Vagina (tissue), 2 donors: ENCODE measurements at places on chromosomes 5 and 9. TPM values are rescaled to one million over a fixed set of nuclear protein-coding genes. Genes with fewer than 3 reads are reported as not detected.

DNA sequence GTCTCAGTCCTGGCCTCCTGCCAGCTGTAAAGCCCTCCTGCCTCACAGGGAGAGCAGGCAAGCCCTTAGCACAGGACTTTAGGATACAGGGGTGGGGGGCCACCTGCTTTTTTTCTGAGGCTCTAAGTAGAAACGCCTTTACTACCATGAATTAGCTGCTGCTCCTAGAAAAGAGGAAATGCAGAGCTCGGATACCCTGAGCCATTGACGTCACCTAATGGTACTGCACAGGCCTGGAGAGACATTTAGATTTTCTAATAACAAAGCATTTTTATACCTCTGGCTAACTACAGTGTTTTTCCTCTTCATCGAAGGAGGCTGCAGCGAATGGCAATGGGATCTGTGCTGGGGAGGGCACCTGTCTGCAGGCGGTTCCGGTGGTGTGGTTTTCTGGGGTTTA lies 137.0 kb downstream of the WDR41 start:
- H3K4me1 ChIP-seq = peaks cover 14% of the 10 kb centered on the region
- H3K27me3 ChIP-seq = no peaks in the 10 kb centered on the region
- no peak overlapping the region for H3K27ac ChIP-seq
- H3K36me3 ChIP-seq = no peaks in the 10 kb centered on the region
- no peak for DNase-seq
- no peak overlapping the region for H3K4me3 ChIP-seq

- H3K27me3 ChIP-seq = no peaks in the 10 kb centered on the region
- no peak overlapping the region for H3K4me3 ChIP-seq
- peaks cover 10% of the 10 kb centered on the region for H3K4me1 ChIP-seq
- H3K36me3 ChIP-seq = no peaks in the 10 kb centered on the region
- H3K27ac ChIP-seq = no peak overlapping the region
Observed at GRCh38 chr9:4146293-4146692, 153.6 kb downstream of the GLIS3 start.

Gene SPATA31E1
- not detected for total RNA-seq

Gene ZNF622
- 19.4 TPM for total RNA-seq

GRCh38 chr9:8809741-8810140 lies 1010.2 kb upstream of the DMAC1 start:
- H3K27ac ChIP-seq = no peak overlapping the region
- H3K36me3 ChIP-seq = no peaks in the 10 kb centered on the region
- no peak for DNase-seq
- H3K4me3 ChIP-seq = no peak overlapping the region
- no peaks in the 10 kb centered on the region for H3K4me1 ChIP-seq

Gene IGFBPL1
- not detected for total RNA-seq

Gene PTGS1
- total RNA-seq = 12.0 TPM

Gene TMEFF1
- total RNA-seq = not detected

GRCh38 chr9:84821431-84821830 lies 151.9 kb downstream of the NTRK2 start:
- no peaks in the 10 kb centered on the region for H3K36me3 ChIP-seq
- no peaks in the 10 kb centered on the region for H3K27me3 ChIP-seq
- no peak for DNase-seq
- no peak overlapping the region for H3K27ac ChIP-seq
- no peak overlapping the region for H3K4me3 ChIP-seq
- H3K4me1 ChIP-seq = peaks cover 17% of the 10 kb centered on the region

DNA sequence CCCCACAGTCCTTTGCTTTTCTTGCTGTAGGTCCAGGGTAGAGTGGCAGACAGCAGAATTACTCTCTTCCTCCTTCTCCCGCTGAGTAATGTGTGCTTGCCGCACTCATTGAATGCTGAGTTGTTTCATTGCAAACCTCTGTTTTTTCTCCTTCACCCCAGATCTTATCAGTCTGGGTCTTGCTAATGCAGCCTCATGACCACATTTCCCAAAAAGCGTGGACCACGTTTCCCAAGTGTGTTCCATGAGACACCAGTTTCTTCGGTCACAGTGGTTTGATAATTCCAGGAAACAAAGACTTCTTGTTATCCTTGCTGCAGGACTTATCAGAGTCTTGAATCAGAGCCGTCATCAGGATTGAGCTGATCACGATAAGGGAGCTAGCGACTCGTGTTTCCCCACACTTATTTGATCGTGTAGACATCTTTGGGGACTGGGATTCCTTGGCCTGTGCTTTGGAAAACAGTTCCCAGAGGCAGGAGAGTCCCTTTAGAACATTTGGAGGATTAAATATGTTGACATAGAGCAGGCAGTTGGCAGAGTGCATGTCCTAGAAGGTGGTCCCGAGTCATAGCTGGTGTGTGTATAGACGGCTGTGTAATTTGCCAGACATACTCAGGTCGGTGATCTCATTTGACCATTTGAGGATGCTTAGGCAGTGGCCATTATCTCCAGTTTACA lies 4.4 kb downstream of the LRRC8A start:
- H3K4me1 ChIP-seq = peaks cover 85% of the 10 kb centered on the region
- DNase-seq = no peak
- peaks cover 22% of the 10 kb centered on the region for H3K36me3 ChIP-seq
- H3K27ac ChIP-seq = peak overlapping the region; percentile 98
- H3K27me3 ChIP-seq = no peaks in the 10 kb centered on the region

DNA sequence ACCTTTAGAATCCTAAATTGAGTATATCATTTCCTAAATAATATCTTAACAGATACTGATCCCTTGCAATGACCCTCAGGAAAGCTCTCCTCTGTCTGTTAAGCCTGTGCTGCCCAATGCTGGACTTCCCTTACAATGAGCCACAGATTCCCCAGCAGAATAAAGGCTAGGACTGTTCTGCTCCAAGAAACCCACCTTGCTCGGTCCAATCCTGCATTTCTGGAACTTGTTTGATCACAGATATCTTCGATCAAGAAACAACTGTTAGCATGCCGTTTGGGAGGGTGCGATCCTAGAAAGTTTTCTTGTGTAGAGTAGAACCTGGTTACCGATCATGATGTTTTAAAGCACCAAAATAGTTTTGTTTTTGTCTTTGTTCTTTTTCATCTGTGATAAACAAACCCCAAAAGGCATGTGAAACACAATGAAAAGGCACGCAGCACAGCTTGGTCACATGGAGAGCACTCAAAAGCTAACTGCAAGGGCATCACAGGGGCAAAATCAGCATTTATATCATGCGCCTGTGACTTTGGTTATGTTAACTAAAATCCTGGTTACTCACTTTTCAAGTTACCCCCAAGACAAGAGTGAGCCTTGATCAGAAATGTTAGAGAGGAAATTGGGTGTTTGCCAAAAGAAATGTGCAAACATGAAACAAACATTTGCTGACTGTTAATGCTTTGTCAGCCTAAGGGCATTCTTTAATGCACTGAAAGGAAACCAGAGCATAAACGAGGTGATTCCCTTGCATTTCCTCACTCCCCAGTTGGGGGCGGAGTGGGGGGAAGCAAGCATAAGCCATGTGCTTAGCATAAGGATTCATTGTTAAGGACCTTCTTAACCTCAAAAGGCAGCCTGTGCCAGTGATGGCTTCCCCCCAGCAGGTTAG lies 61.9 kb upstream of the ADAMTS16 start:
- H3K27ac ChIP-seq = no peak overlapping the region
- DNase-seq = no peak
- no peaks in the 10 kb centered on the region for H3K36me3 ChIP-seq
- H3K4me3 ChIP-seq = no peak overlapping the region

GRCh38 chr9:73137286-73137899 lies 14.3 kb upstream of the ANXA1 start:
- H3K4me1 ChIP-seq = peaks cover 20% of the 10 kb centered on the region
- H3K27me3 ChIP-seq = no peaks in the 10 kb centered on the region
- no peak for DNase-seq
- no peaks in the 10 kb centered on the region for H3K36me3 ChIP-seq
- H3K4me3 ChIP-seq = no peak overlapping the region

Gene CDH9
- not detected for total RNA-seq

Gene EGR1
- 119 TPM for total RNA-seq

- no peaks in the 10 kb centered on the region for H3K27me3 ChIP-seq
- no peak for DNase-seq
- H3K36me3 ChIP-seq = no peaks in the 10 kb centered on the region
- no peak overlapping the region for H3K4me3 ChIP-seq
Observed at GRCh38 chr5:4208537-4208936, 612.9 kb downstream of the IRX1 start.

- H3K4me3 ChIP-seq = no peak overlapping the region
- no peaks in the 10 kb centered on the region for H3K36me3 ChIP-seq
- peak overlapping the region; percentile 53 for H3K27ac ChIP-seq
- H3K4me1 ChIP-seq = no peaks in the 10 kb centered on the region
Observed at GRCh38 chr9:19200229-19200628, 30.3 kb upstream of the DENND4C start.

DNA sequence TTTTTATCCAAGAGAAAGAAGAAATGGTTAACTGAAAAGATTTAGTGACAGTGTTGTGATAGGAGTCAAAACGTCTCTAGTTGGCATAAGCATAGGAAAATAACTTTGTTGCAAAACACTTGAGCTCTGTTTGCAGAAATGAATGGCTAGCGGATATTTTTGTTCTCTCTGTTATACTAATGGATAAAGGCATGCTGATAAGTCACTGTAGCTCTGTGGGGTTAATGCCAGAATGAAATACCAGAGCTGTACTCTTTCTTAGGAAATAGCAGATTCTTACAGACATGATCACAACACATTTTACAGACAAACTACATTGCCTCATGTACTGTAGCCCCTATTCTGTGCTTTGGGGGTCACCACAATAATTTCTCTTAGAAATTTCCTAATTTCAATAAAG lies 202.8 kb downstream of the DMRTA1 start:
- H3K27me3 ChIP-seq = no peaks in the 10 kb centered on the region
- no peak overlapping the region for H3K27ac ChIP-seq
- DNase-seq = no peak
- no peak overlapping the region for H3K4me3 ChIP-seq

GRCh38 chr5:33067291-33067690 lies 356.2 kb downstream of the NPR3 start:
- no peak overlapping the region for H3K27ac ChIP-seq
- no peak overlapping the region for H3K4me3 ChIP-seq
- no peaks in the 10 kb centered on the region for H3K36me3 ChIP-seq
- H3K4me1 ChIP-seq = no peaks in the 10 kb centered on the region

Gene PAX5
- total RNA-seq = 0.25 TPM

DNA sequence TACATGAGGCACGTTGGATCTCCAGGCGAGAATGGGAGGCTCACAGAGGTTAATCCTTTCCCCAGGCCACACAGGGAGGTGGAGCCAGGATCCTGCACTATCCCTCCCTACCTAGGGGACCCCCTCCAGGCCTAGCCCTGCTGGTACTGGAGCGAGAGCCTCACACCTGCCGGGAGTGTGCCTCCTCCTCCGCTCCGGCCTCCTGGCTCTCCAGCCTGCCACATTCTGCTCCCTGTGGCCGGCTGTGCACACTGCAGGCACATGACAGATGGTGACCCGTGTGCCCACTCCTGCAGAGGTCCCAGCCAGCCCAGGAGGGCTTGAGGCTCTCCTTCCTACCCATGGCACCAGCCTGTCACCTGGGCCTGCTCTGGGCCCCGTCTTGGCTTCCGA lies 93.4 kb downstream of the RXRA start:
- no peak for DNase-seq
- peak overlapping the region; percentile 2 for H3K27ac ChIP-seq
- H3K4me1 ChIP-seq = peaks cover 52% of the 10 kb centered on the region
- H3K27me3 ChIP-seq = no peaks in the 10 kb centered on the region

GRCh38 chr5:94505327-94506068 lies 112.9 kb downstream of the KIAA0825 start:
- no peak overlapping the region for H3K4me3 ChIP-seq
- no peaks in the 10 kb centered on the region for H3K27me3 ChIP-seq
- no peak for DNase-seq
- no peak overlapping the region for H3K27ac ChIP-seq
- H3K4me1 ChIP-seq = no peaks in the 10 kb centered on the region

Gene IQGAP2
- 8.6 TPM for total RNA-seq

GRCh38 chr5:2387634-2388325 lies 363.7 kb downstream of the IRX2 start:
- H3K27me3 ChIP-seq = no peaks in the 10 kb centered on the region
- no peak overlapping the region for H3K27ac ChIP-seq
- H3K4me1 ChIP-seq = no peaks in the 10 kb centered on the region

- DNase-seq = no peak
- H3K27ac ChIP-seq = no peak overlapping the region
- H3K4me3 ChIP-seq = no peak overlapping the region
Observed at GRCh38 chr5:9251379-9251980, 294.4 kb downstream of the SEMA5A start.

Gene ANKRD18B
- 5.9 TPM for total RNA-seq

- no peak overlapping the region for H3K27ac ChIP-seq
- no peaks in the 10 kb centered on the region for H3K27me3 ChIP-seq
- H3K4me3 ChIP-seq = no peak overlapping the region
- H3K36me3 ChIP-seq = no peaks in the 10 kb centered on the region
Observed at GRCh38 chr9:108423433-108423832, 432.4 kb downstream of the ACTL7B start.

- H3K27me3 ChIP-seq = no peaks in the 10 kb centered on the region
- H3K4me3 ChIP-seq = peak overlapping the region; percentile 57
- DNase-seq = peak; percentile 85
Observed at GRCh38 chr5:65103756-65104440, 335.2 kb downstream of the CWC27 start.

Gene ANKRD18A
- total RNA-seq = 1.5 TPM

DNA sequence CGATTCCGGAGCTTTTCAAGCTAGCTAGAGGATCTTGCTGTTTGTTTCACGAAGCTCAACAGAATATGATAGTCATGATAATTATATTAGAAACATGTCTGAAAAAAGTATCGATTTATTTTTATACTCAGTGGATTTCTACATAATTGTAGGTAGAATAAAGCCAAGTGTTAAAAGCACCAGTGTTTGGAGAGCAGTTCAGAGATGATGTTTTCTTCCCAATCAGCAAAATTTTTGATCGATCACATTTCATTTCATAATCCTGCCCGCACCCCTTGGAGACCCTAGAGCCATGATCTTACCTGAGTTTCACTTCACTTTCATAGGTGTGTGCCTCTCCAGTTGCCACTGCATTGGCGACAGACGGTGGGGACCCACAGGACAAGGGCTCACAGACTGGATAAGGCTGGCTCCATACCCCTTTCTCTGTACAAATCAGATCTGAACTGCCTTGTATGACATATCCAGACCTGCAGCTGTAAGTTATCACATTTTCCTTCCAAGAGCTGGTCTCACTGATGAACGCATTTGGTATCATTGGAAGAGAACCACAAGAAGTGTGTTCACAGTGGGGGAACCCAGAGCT lies 68.3 kb upstream of the TXNDC8 start:
- H3K36me3 ChIP-seq = no peaks in the 10 kb centered on the region
- no peak overlapping the region for H3K27ac ChIP-seq
- no peaks in the 10 kb centered on the region for H3K4me1 ChIP-seq
- no peak for DNase-seq
- no peaks in the 10 kb centered on the region for H3K27me3 ChIP-seq

GRCh38 chr9:94076557-94076956 lies 7.7 kb upstream of the PTPDC1 start:
- no peak overlapping the region for H3K27ac ChIP-seq
- no peak for DNase-seq
- no peaks in the 10 kb centered on the region for H3K27me3 ChIP-seq
- no peak overlapping the region for H3K4me3 ChIP-seq

Gene PCDHGA11
- total RNA-seq = 6.6 TPM

Gene GRIA1
- not detected for total RNA-seq

- H3K4me1 ChIP-seq = peaks cover 13% of the 10 kb centered on the region
- H3K27ac ChIP-seq = peak overlapping the region; percentile 15
- H3K36me3 ChIP-seq = no peaks in the 10 kb centered on the region
Observed at GRCh38 chr5:43570450-43571158, 13.7 kb upstream of the PAIP1 start.
